ENCODE measurements at places on chromosomes 5 and 9. TPM values are rescaled to one million over a fixed set of nuclear protein-coding genes. Genes with fewer than 3 reads are reported as not detected.

DNA sequence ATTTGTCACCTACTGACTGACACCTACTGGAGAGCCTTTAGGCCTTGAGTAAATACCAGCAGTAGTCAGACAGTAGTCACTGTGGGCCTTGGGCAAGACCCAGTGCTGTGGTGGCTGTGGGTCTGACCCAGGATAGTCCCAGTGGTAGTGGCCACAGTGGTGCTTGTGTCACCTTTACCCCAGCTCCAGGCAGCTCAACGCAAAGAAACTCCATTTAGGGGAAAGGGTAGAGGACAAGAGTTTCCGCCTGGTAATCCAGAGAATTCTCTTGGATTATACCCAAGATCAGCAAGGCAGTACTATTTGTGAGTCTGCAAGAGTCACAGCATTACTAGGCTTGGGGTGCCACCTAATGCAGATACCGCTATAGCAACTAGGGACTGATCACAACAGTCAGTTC is 28.9 kb downstream of the CERT1 start:
- H3K27me3 ChIP-seq, result no peaks in the 10 kb centered on the region
- H3K4me1 ChIP-seq, result no peaks in the 10 kb centered on the region
- no peak overlapping the region for H3K4me3 ChIP-seq
- H3K27ac ChIP-seq, result no peak overlapping the region
- H3K36me3 ChIP-seq, result no peaks in the 10 kb centered on the region

DNA sequence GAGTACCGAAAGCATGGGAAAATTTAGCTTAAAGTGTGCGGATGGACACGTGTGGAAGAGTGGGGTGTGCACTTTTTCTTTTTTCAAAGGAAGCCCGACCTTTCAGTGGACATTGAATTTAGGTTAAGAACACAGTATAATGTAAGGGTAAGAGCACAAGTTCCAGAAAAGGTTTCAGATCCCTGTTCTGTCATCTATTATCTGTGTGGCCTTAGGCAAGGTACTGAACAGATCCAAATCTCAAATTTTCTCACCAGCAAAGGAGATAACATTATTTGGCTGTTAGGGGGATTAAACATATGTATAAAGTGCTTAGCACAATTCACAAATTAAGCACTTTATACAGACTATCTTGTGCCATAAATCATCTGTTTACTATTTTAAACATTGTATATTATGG is 441.0 kb downstream of the SPOCK1 start:
- no peaks in the 10 kb centered on the region for H3K27me3 ChIP-seq
- H3K36me3 ChIP-seq, result no peaks in the 10 kb centered on the region
- no peak overlapping the region for H3K4me3 ChIP-seq
- no peak for DNase-seq

- no peaks in the 10 kb centered on the region for H3K27me3 ChIP-seq
- H3K36me3 ChIP-seq, result no peaks in the 10 kb centered on the region
- no peak for DNase-seq
- no peak overlapping the region for H3K27ac ChIP-seq
- H3K4me3 ChIP-seq, result no peak overlapping the region
- no peaks in the 10 kb centered on the region for H3K4me1 ChIP-seq
Measured at GRCh38 chr5:39716532-39717028, 291.8 kb upstream of the DAB2 start.

DNA sequence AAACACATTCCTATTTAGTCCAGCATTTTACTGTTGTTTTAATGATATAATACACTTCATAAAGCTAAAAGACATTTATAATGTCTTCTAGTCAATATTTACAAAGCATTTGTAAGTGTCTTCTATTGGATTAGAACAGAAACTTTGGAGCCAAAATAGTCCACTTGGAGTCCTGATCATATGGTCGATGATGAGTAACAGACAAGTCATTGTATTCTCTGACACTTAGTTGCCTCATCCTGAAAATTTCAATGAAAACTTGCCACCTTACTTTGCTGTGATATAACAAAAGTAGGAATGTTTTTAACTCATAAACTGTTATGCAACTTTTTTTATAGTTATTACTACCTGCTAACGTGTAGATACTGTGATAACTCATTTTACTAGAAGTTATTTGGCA is 132.5 kb downstream of the GABRB2 start:
- DNase-seq, result no peak
- H3K4me3 ChIP-seq, result no peak overlapping the region
- H3K27ac ChIP-seq, result no peak overlapping the region
- no peaks in the 10 kb centered on the region for H3K4me1 ChIP-seq
- H3K27me3 ChIP-seq, result no peaks in the 10 kb centered on the region

DNA sequence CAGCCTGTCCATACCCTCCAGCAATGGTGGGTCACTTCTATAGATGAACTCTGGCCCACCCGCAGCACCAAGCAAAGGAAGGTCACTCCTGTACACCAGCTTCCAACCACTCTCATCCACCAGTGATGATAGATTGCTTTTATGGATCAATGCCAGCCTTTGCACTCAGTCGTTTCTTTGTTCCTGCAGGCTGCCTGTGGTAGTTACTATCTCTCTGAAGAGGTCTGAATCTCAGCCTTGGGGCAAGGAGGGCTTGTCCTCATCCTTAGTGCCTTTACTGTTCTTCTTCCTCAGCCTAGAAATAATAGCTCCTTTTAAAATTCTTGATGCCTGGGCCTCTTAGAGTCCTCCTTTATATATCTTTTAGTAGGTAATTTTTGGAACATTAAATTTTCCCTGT is 100.8 kb downstream of the TMC1 start:
- H3K27ac ChIP-seq, result no peak overlapping the region
- no peaks in the 10 kb centered on the region for H3K36me3 ChIP-seq
- no peaks in the 10 kb centered on the region for H3K4me1 ChIP-seq
- no peak overlapping the region for H3K4me3 ChIP-seq
- no peak for DNase-seq

GRCh38 chr5:17763301-17763700 is 129.0 kb downstream of the TAF11L14 start:
- no peak overlapping the region for H3K27ac ChIP-seq
- H3K27me3 ChIP-seq, result no peaks in the 10 kb centered on the region
- H3K4me3 ChIP-seq, result no peak overlapping the region
- H3K4me1 ChIP-seq, result no peaks in the 10 kb centered on the region
- DNase-seq, result no peak
- H3K36me3 ChIP-seq, result no peaks in the 10 kb centered on the region

DNA sequence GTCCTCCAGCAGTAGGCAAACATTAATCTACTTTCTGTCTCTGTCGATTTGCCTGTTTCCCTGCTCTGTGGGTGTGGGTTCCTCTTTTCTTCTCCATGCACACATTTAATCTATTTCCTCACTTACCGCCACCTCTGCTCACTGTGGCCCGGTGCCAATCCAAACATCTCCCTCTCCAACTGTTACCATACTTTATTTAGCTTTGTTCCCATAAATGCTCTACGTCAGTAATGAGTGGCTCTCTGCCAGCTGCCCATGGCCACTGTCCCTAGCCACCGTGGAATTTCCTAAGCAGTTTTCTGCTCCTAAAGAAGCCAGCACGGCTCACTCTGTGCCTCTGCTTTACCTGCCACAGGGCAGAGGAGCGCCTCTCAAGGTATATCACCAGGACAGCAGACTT is 19.5 kb upstream of the GOLPH3 start:
- peaks cover 11% of the 10 kb centered on the region for H3K4me1 ChIP-seq
- no peaks in the 10 kb centered on the region for H3K36me3 ChIP-seq
- DNase-seq, result no peak
- H3K27ac ChIP-seq, result no peak overlapping the region
- H3K27me3 ChIP-seq, result no peaks in the 10 kb centered on the region

DNA sequence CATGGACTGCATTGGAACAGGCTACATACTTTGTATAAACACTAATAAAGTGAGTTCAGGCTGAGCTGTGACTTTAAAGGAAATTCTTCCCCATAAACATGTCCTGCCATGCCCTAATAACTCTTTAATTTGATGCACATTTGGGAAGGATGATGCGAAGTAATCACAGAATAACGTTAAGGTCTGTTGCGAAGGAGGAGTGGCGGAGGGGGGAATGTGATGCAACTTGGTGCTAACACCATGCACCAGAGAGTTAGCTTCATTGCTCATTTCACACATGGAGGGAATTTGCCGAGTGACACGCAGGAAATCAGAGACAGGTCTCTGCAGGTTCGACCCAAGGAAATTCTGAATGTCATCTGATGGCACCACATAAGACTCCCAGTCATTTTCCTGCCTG is 32.9 kb downstream of the SLIT3 start:
- no peak overlapping the region for H3K4me3 ChIP-seq
- H3K4me1 ChIP-seq, result no peaks in the 10 kb centered on the region
- DNase-seq, result no peak

GRCh38 chr5:33745101-33745770 is 146.6 kb downstream of the ADAMTS12 start:
- H3K4me3 ChIP-seq, result no peak overlapping the region
- no peaks in the 10 kb centered on the region for H3K27me3 ChIP-seq
- H3K36me3 ChIP-seq, result no peaks in the 10 kb centered on the region
- DNase-seq, result no peak

DNA sequence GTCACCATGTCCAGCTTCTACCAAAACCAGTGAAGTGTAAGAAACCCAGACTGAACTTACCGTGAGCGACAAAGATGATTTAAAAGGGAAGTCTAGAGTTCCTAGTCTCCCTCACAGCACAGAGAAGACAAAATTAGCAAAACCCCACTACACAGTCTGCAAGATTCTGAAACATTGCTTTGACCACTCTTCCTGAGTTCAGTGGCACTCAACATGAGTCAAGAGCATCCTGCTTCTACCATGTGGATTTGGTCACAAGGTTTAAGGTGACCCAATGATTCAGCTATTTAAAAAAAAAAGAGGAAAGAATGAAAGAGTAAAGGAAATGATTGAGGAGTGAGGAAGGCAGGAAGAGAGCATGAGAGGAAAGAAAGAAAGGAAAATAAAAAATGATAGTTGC is 19.8 kb downstream of the IL7R start:
- H3K4me1 ChIP-seq, result no peaks in the 10 kb centered on the region
- no peak overlapping the region for H3K27ac ChIP-seq
- H3K4me3 ChIP-seq, result no peak overlapping the region
- no peak for DNase-seq

DNA sequence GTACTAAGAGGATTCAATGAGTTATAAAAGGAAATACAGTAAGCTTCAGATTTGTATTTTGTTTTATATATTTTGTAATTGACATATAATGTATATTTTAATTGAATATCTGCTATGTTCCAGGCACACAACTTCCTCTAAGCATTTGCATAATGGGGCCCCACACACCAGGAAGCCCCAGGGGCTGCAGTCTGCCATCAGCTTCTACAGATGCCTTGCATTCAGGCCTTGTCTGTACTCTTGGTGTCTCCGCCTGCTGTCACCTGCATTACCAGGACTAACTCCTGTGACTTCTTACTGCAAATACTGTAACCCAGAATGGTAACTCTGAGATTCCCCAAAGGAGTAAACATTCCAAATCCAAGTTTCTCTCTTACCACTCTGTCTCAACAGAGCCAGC is 20.6 kb downstream of the ARL15 start:
- no peak for DNase-seq
- H3K27me3 ChIP-seq, result no peaks in the 10 kb centered on the region
- H3K4me1 ChIP-seq, result no peaks in the 10 kb centered on the region
- no peak overlapping the region for H3K27ac ChIP-seq
- H3K36me3 ChIP-seq, result no peaks in the 10 kb centered on the region

- H3K4me3 ChIP-seq, result no peak overlapping the region
- H3K4me1 ChIP-seq, result no peaks in the 10 kb centered on the region
- no peaks in the 10 kb centered on the region for H3K27me3 ChIP-seq
- no peak overlapping the region for H3K27ac ChIP-seq
- no peaks in the 10 kb centered on the region for H3K36me3 ChIP-seq
Measured at GRCh38 chr5:18807256-18808149, 1173.2 kb downstream of the TAF11L14 start.

DNA sequence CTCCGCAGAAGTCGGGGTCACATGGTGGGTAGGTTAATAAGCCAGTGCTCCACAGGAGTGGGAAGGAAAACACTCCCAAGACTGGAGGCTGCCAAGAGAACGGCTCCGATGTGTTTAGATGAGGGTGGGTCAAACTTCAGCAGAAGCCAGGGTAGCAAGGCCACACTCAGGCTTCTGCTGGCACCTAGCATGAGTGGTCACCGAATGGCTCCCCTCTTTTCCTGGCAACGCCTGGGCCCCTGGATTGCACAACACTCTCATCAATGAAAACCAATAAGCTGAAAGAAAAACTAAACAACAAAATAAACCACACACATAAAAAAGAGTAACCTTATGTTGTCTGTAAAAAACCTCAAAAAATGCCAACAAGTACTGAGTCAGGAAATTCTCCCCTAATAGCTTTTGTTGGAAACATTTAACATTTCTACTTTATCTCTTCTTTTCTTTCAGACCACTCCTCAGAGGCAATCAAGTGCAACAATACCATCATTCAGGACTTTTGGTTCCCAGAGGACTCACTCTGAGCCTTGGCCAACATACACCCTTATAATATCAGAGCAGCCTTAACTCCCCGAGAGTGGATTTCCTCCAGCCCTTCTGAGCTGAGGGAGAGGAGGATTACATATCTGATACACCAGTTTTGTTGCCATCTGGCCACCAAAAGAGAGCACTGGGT is 279.9 kb downstream of the ENC1 start:
- H3K27ac ChIP-seq, result no peak overlapping the region
- no peaks in the 10 kb centered on the region for H3K36me3 ChIP-seq
- no peak overlapping the region for H3K4me3 ChIP-seq
- H3K4me1 ChIP-seq, result no peaks in the 10 kb centered on the region
- H3K27me3 ChIP-seq, result no peaks in the 10 kb centered on the region

DNA sequence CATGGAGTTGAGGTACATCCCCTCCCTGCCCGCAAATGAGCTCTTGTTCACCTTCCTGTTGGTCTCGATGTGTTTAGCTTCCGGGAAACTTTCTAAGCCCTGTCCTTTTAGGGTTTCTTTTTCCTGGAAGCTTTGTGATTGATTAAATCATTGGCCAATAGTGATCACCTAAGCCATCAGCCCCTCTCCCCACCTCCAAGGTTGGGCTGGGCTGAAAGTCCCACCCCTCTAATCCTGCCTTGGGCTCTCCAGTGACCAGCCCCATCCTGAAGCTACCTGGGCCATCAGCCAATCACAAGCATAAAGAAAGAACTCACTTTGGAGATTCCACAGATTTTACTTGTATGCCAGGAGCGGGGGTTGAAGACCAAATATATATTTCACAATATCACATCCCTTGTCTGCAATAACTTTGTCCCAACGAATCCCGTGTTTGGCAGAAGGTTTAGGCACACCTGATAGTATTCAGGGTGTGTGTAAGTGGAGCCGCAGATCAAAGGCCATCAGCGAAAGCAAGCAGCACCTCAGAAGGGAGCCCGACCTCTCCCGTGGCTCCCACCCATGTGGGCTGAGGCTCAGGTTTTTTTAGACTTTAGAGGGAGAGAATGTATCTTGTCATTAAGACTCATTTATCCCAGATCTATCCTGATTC is 20.4 kb downstream of the ROPN1L start:
- H3K4me1 ChIP-seq, result no peaks in the 10 kb centered on the region
- H3K36me3 ChIP-seq, result no peaks in the 10 kb centered on the region
- peaks cover 13% of the 10 kb centered on the region for H3K27me3 ChIP-seq
- no peak for DNase-seq

The OR1Q1 gene
- not detected for total RNA-seq

The BAAT gene
- not detected for total RNA-seq

The INSYN2B gene
- total RNA-seq, result not detected

The ZNF658 gene
- total RNA-seq, result 1.8 TPM

Measured in esophagus squamous epithelium (tissue), 5 donors.